ENCODE measurements at places on chromosomes 6 and 20.
A peak's percentile ranks its signal among the peaks of the same experiment; 100 is the strongest.

- DNase-seq, result peak; percentile 88
These were observed at the start of gene MYL9 for GRCh38 chr20:36541227-36541767. TSS of gene MYL9 (plus strand) at chr20:36541519. CDS start at chr20:36544885, 3,366 bp downstream.

GRCh38 chr6:16592223-16592911 is 168.9 kb downstream of the ATXN1 start:
- no peak for DNase-seq

DNA sequence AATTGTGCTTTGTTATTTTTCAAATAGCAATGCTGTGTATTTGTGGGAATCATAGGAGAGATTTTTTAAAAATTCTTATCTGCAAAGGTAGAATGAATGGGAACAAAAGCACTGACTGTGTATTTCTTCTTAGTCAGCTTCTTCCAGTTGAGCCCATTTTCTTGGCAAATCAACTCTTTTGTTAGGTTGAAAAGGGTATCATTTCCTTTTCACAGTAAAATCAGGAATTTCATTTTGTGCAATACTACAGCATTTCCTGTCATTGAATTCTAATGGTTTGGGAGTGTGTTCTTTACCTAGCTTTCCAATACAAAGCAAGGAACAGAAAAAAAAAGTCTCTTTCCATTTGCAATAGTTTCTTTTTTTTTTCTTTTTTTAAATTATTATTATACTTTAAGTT is 19.0 kb upstream of the EXOC2 start:
- no peak for DNase-seq

DNA sequence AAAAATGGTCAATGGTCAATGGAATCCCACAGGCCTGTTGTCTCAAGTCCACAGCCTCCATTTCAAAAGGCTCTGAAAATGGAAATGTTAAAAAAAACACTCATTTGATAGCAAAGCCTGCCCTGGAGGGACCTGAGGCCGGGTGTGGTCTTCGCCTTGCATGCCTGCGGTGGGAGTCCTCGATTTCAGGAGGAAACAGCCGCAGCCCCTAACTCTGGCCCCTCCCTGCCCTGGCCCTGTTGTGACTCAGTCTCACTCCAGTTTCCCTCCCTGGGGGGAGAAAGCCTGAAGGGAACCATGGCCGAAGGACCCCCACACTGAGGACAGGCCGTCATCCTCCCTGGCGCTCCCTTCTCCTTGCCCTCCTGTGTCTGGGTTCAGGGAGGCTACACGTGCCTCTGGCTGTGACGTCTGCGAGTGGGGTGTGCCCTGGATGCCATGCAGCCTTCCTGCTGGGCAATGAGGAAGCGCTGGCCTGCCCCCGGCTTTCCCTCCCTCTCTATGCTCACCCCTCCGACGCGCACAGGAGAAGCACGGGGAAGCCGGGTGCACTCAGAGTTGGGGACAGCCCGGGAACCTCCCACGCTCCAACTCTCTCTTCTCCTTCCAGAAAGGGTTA is 9.2 kb downstream of the BHLHE23 start:
- DNase-seq, result no peak

Measured in endodermal cell (in vitro differentiated cells).